ENCODE measurements at places on chromosomes 16 and 17.
A peak's percentile ranks its signal among the peaks of the same experiment; 100 is the strongest.

DNA sequence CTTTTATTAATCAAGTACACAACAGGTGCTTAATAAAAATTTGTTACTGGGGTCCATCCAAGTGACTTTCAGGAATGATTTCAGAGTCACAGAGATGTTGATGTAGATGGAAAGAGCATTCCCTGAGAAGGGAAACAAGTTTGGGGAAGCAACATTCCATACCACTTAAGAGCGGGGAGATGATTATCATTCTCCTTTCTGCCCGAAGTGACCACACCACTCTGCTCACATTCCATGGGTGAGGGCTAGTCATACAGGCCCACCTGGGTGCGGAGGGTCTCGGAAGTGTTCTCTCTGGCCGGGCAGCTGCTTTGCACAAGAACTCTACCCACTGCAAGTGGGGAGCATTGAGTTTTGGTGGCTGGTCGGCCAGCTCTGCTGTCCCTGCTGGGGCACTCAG lies 231.4 kb downstream of the SNX29 start:
- DNase-seq, result no peak

GRCh38 chr16:13139661-13140241 lies 238.4 kb downstream of the SHISA9 start:
- DNase-seq, result no peak

DNA sequence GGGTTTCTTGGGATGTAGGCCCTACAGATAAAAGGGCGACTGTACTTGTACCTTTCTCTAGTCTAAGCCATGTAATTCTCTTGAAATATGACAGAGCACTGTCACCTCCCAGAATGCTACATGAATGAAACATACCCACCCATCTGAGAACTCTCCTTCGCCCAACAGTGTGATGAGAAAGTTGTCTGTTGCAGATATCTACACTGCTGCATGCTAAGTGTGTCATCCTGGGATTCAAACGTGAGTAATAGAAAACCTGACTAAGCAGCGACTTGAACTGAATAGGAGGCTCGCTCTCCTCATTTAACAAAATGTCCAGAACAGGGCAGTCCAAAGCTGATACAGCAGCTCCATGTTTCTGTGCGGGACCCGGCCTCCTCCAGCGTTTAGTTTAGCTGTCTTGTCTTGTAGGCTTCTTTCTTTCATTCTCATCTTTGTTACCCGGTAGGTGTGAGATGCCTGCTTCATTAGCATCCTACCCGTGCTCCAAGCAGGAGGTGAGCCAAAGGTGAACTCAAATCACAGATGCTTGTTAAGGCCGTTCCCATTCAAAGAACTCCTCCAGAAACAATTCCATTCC lies 211.9 kb downstream of the PRKCA start:
- peak; percentile 84 for DNase-seq

DNA sequence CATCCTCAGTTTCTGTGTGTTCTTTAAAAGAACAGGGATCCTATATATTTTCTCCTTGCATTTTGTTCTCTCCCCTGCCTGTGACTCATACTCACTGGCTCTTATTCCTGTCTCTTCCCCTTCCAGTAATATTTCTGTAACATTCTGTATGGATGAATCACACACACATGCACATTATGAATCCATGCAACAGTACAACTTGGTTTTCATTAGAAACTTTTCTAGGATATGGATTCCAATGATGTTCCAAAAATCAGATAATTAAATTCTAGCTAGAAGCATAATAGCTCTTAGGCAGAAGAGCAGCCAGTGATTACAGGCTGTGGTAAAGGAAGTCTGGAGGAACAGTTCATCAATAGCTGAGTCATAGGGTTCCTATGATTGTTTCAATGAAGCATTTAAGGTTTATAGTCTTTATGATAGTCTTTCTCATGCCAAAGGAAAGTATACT lies 119.6 kb upstream of the PMFBP1 start:
- DNase-seq, result no peak

GRCh38 chr17:66063686-66064085 lies 128.2 kb downstream of the CEP112 start:
- no peak for DNase-seq

DNA sequence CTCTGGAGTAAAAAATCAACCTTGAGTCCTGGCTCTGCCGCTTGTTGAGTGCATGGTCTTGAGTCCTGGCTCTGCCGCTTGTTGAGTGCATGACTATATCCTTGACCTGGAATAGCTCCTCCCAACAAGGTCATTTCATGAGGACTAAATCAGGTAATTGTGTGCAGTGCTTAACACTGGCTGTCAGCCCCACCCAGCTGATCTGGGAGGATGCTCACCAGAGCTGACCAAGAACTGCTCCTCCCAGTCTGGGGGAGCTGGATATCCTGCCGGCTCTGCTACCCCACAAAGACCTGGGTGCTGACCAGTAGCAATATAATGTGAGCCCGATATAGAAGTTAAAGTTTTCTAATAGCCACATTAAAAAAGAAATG lies 20.7 kb upstream of the LGALS9 start:
- DNase-seq, result no peak

DNA sequence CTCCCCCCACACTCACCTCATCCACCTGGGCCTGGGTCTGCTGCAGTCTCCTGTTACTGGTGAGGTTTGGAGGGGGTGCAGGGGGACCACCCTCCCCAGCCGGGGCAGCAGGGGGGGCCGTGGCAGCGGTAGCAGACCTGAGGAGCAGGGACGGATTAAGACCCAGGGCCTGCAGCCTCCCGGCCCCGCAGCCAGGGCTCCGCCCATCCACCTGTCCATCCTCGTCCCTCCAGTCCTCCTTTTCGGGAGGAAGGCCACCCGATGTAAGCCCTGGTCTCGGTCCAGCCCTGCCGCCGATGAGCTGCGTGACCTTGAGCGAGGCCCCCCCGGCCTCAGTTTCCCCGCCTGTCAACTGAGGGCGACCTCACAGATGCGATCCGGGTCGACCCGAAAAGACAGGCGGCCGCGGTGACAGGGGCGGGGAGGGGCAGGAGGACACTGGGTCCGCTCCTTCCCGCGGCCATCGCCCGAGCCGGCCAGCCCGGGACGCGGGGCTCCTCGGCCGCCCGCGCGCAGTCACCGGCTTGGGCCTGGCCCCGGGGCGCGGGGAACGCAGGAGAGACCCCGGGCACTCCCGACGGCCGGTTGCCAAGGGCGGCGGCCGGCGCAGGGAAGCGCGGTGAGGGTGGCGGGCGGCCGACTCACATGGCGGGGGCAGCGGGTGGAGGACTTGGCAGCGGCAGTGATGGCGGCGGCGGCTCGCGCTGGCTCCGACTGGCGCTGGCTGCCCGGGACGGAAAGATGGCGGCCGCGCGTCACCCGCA lies at the start of gene VAMP2:
Gene VAMP2 (minus strand): TSS at position 716 of the 764 bp plus-strand sequence. CDS start 69 bp downstream, at position 647.
- peak; percentile 79 for DNase-seq

DNA sequence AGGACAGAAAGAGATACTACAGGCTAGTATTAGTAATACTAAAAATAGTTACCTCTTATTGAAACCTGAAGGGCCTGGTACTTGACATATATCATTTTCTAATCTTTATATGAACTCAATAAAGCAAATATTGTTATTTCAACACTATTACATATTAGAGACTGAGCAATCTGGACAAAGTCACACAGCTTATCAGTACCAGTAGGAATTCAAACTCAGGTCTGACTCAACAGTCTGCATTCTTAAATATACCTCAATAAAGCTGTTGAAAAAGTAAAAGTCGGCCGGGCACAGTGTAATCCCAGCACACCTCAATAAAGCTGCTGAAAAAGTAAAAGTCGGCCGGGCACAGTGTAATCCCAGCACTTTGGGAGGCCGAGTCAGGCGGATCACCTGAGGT lies 67.4 kb downstream of the KANSL1 start:
- no peak for DNase-seq

All from activated CD4-positive, alpha-beta T cell treated with anti-CD3 and anti-CD28 coated beads, Interleukin-2, amount 50 U/mL, for 16 hours (primary cell).